ENCODE measurements at places on chromosomes 3 and 15. TPM values are rescaled to one million over a fixed set of nuclear protein-coding genes. Genes with fewer than 3 reads are reported as not detected.

Gene IQCF5
- not detected for total RNA-seq

Gene SPSB4
- total RNA-seq = 0.36 TPM

Gene MUC4
- 0.31 TPM for total RNA-seq

Gene UBE3A
- total RNA-seq = 117 TPM

Data from sciatic nerve (tissue), 2 donors.